Stimulated activated CD8-positive, alpha-beta memory T cell treated with anti-CD3 and anti-CD28 coated beads, Interleukin-4, amount 100 ng/mL, for 24 hours (primary cell): ENCODE measurements at places on chromosomes 13 and 19.

DNA sequence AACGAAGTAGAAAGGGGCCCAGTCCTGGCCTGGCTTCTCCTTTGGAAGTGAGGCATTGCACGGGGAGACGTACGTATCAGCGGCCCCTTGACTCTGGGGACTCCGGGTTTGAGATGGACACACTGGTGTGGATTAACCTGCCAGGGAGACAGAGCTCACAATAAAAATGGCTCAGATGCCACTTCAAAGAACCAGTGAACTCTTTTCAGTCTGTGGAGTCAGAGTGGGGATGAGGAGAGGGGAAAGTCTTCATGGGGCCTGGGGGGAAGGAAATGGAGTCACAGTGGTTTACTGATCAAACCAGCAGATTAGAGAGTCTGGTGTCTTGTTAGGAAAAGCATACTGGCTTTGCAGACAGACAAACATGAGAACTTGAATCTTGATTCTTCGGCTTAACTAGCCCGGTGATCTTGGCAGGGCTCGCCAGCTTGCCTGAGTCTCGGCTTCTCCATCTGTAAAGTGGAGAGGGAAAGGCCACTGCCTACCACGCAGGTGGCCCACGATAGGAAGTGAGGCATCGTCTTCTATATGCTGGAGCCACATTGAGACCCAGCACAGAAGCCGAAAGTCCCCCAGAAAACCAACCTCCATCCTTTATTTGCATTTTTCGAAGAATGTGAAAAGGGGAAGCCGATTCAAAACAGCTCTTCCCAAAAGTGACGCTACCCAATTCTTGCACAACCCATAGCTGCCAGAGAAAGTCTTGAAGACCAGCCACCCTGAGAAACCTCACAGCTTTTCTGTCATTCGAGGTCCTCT lies at the start of gene FFAR1:
Gene FFAR1 (plus strand): TSS at position 732 of the 759 bp plus-strand sequence. CDS start 3,650 bp downstream, outside the sequence.
- peak; percentile 22 for DNase-seq

DNA sequence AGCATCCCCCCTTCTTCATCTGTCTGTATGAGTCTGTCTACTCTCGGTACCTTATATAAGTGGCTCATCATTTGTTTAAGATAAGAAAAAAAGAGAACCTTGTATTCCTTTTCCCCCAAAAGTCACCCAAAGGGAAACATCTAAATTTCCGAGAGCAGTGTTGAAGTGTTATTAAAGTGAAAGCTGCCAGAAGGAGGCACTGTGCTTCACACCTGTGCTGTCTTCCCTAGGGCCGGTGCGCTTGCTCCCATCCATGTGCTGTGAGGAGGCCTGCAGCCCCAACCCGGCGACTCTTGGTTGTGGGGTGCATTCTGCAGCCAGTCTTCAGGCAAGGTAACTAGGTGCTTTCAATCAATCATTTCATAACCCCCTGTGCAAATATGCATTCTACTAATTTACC lies 97.5 kb downstream of the TNFRSF19 start:
- DNase-seq: no peak

DNA sequence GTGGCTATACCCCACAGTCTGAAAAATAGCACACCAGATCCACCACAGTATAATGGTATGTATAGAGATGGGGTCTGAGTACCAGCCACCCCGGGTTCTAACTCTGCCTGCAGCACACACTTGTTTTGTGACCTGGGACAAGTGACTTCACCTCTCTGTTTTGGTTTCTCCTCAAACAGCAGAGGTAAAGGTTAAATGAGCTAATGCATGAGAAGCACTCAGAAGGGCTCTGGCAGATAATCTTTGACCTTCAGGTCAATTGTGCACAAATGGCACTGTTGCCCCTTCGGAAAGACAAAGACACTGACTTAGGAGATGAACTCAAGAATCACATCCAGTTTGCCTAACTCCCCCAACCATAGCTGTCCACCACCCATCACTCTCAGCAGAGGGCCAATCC lies 7.7 kb downstream of the ZC3H4 start:
- DNase-seq: no peak

DNA sequence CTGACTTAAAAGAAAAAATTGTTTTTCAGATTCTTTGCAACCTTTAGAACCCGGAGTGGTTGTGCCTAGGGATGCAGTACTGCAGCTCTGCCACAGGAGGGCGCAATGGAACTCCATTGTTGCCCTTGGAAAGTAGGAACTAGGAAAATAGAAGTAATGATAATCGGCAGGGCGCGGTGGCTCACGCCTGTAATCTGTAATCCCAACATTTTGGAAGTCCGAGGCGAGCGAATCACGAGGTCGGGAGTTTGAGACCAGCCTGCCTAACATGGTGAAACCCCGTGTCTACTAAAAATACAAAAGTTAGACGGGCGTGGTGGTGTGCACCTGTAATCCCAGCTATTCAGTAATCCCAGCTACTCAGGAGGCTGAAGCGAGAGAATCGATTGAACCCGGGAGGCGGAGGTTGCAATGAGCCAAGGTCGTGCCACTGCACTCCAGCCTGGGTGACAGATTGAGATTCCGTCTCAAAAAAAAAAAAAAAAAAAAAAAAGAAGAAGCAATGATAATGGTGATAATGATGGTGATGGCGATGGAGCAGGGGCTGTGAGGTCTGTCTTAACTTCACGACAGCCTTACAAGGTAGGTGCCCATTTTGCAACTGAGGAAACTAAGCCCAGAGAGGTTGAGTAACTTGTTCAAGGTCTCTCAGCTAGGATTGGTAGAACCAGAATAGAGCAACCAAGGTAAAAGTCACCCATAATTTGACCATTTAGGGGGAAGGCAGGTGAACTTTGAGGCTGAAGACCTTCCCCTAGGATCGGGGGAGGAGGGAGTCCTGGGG lies 5.5 kb upstream of the ADAMTS10 start:
- peak; percentile 29 for DNase-seq

GRCh38 chr13:85278851-85279250 lies 520.4 kb downstream of the SLITRK6 start:
- DNase-seq: no peak

- peak; percentile 45 for DNase-seq
Observed at GRCh38 chr19:46014941-46015686, 7.7 kb downstream of the PGLYRP1 start.

DNA sequence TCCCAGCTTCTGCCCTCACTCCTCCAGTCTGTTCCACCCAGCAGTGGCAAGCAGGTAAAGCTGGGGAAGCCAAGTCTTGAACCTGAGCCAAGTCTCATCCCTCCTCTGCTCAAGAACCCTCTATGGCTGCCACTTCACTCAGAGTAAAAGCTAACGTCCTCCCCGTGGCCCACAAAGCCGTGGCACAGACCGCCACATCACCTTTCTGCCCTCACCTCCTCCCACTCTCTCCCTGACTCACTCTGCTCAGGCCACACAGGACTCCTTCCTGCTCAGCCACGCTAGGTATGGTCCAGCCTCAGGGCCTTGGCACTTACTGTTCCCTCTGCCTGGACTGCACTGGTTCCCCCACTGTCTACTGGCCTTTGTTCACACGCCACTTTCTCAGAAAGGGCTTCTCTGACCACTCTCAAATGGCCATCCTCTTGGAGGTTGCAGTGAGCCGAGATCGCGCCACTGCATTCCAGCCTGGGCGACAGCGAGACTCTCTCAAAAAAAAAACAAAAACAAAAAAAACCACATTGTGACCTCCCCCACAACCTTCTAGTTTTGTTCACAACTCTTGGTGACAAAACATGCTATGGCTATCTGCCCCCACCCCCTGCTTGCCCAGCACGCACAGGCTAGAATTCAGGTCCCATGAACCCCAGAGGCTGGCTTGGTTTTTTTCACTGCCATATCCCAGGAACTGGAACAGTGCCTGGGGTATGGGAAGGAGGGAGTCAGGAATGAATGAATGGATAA lies 15.8 kb downstream of the NDUFB7 start:
- no peak for DNase-seq

DNA sequence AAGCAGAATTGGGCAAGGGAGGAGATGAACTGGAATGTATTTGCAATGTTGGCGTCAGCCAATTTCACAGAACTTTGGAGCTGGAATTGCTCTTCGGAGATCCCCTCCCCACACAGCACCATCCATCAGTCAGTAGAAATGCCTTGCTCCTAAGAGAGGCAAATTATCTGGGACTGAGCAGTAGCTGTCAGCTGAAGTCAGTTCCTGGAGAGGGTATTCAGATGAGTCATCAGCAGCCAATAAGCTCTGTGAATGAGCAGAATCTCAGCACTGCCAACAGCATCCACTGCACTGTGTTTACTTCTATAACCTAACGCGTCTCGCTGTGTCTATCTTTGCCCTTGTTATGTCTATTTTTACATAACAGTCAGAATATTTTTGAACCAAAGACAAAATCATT lies 213.7 kb downstream of the SLITRK5 start:
- DNase-seq: no peak

GRCh38 chr13:43360892-43361610 lies 337.7 kb downstream of the DNAJC15 start:
- DNase-seq: no peak

GRCh38 chr13:41915081-41915480 lies 45.8 kb downstream of the VWA8 start:
- no peak for DNase-seq

- no peak for DNase-seq
Observed at GRCh38 chr19:54424201-54424600, 8.9 kb downstream of the TTYH1 start.

DNA sequence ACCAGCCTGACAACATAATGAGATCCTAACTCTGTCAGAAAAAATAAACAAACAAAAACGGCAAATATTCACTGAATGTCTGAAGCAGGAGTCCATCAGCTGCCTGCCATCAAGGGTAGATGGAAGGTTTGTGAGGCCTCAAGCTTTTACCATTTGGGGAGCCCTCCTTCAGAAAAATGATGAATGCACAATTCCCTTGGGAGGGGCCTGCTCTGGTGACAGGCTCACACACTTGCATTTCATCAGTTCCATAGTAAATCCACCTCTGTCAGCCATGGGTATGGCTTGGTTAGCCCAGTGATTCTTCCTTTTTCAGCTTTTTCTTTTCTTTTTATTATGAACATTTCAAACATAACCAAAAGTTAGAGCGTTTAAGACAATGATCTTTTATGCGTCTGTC lies 26.3 kb upstream of the KATNAL1 start:
- DNase-seq: no peak

- DNase-seq: no peak
Observed at GRCh38 chr19:18262917-18263316, 11.3 kb downstream of the IQCN start.

- DNase-seq: no peak
Observed at GRCh38 chr13:108961542-108962125, 332.2 kb downstream of the MYO16 start.

DNA sequence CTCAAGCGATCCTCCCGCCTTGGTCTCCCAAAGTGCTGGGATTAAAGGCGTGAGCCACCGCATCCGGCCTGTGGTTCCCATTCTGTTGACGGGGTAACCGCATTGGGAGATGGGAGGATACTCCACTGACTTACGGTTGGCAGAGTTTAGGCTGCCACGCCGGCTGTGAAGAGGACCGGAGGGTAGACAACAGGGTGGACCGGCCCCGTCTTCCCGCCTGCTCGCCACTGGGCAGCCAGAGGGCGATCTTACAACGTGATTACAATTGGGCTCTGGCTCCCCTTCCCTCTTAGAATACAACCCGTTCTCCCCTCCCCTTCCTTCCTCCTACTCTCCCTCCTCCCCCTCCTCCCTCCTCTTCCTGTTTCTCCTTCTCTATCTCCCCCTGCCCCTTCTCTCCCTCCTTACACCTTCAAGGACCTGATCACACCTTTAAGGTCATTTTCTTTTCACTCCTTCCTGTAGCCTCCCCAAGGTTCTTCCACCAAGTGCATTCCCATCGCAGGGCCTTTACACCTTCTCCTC lies 957 bp upstream of the CCDC194 start:
- DNase-seq: peak; percentile 45

- DNase-seq: peak; percentile 48
Observed at GRCh38 chr19:53424968-53425597, 6.7 kb upstream of the ZNF761 start.

DNA sequence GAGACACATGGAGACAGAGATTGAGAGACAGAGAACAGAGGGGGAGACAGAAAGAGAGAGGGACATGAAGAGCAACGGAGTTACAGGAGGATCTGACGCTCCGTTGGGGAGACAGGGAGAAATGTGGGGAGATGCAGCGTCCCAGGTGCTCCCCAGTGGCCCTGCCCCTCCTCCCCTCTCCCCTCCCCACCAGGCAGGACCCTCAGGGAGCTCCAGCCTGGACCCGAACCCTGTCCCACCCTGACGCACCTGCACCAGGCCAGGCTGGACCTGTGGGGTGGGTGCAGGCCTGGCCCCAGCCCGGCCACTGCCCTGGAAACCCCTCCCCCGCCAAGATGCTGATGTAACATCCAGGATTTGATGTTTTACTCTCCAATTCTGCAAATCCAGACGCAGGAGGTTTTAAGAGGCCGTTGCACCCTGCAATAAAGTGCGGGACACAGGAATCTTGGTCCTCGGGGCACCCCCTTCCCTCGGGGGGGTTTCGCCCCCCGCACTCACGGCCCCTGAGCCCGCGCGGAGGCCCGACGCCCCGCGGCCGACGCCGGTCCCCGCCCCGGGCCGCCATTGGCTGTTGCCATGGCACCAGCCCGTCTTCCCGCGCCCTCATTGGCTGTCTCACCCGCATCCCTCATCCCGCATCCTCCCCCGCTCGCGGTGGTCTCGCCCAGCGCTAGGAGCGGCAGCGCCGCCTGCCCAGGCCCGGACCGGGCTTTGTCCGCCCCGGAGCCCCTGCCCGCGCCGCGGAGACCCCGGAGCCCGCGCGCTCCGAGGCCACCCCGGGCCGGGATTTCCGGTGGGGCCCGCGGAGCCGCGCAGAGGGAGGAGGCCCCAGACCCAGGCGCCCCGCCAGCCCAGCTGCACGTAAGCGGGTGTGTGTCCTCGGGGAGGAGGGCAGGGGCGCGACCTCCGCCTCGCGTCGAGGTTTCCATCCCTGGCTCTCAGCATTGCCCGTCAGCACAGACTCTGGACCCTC lies at the start of gene APC2:
Gene APC2 (plus strand): TSS at position 655 of the 976 bp plus-strand sequence. CDS start 2,881 bp downstream, outside the sequence.
- no peak for DNase-seq
